Chondrocyte (in vitro differentiated cells): ENCODE measurements at places on chromosomes 2 and 18. TPM values are rescaled to one million over a fixed set of nuclear protein-coding genes. Genes with fewer than 3 reads are reported as not detected.

DNA sequence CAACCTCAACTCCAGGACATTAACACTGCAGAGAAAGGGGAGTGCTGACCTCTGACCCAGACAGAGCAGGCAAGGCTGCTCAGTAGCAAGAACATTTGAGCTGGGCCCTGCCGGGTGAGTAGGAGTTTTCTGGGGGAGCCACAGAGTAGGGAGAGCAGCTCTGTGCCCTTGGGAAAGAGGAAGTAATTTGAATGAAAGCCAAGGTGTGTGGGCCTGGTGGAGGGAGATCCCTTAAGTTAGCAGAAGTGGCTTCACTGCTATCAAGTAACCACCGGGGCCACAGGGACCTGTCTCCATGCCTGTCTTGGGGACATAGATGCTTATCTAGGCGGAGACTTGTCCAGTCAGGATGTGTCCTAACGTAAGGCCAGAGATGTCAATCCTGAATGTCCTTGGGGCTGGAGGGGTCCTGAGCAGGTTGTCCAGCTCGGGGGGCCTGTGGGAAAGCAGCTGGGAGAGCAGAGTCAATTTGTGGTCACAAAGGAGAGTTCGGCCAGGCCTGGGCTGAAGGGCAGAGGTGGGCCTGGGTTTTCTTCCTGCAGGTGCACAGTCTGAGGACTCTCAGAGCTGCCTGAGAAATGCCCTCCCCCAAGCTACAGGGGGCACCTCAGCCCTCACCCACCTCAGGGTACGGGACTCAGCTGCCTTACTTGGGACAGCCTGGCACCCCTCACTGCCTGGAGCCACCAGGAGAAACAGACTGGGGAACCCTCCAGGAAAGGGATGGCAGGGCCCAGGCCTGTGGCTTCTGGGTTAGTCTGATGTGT, 15.0 kb upstream of the OTOF start:
- H3K27me3 ChIP-seq, result peaks cover 9% of the 10 kb centered on the region
- peak; percentile 60 for DNase-seq
- no peaks in the 10 kb centered on the region for H3K4me1 ChIP-seq
- H3K4me3 ChIP-seq, result no peak overlapping the region

GRCh38 chr2:80073134-80073561, 231.4 kb downstream of the LRRTM1 start:
- no peaks in the 10 kb centered on the region for H3K36me3 ChIP-seq
- H3K27me3 ChIP-seq, result peaks cover 17% of the 10 kb centered on the region
- no peak overlapping the region for H3K27ac ChIP-seq
- no peak for DNase-seq
- no peaks in the 10 kb centered on the region for H3K4me1 ChIP-seq
- H3K4me3 ChIP-seq, result no peak overlapping the region

DNA sequence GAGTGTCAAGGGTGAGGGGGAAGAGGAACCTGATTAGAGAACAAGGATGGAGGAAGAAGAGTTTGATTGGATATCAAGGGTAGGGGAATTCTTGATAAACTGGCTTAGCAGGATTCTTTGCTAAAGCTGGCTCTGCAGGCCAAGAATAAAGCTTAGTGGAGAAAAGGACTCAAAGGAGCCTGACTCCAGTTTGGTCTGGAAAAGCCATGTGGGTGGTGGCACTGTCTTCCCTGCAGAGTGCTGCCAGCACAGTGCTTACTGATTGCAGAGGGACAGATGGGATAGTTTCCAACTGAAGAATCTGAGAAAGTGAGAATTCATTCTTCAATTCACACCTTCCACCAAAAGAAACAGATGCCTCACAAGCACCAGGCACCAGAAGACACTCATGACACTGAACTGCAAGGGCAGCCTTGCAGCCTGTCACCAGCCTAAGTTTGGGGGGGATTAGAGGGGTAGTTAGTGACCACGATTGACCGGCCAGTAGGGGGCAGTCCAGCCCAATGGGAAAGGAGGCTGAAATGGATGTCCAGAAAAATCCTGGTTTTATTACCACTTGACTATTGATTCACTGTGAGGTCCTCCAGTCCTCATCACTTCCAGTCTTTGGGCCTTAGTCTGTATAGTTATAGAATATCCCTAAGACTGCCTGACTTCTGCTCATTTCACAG, 334.5 kb downstream of the SMAD2 start:
- H3K4me3 ChIP-seq, result no peak overlapping the region
- no peaks in the 10 kb centered on the region for H3K36me3 ChIP-seq

- DNase-seq, result no peak
- no peak overlapping the region for H3K4me3 ChIP-seq
- H3K27me3 ChIP-seq, result no peaks in the 10 kb centered on the region
- no peaks in the 10 kb centered on the region for H3K36me3 ChIP-seq
Measured at GRCh38 chr2:148530350-148530749, 114.2 kb upstream of the EPC2 start.

GRCh38 chr18:30359521-30359920, 683.0 kb downstream of the DSC3 start:
- H3K4me3 ChIP-seq, result no peak overlapping the region
- H3K36me3 ChIP-seq, result no peaks in the 10 kb centered on the region
- peaks cover 4% of the 10 kb centered on the region for H3K27me3 ChIP-seq
- no peaks in the 10 kb centered on the region for H3K4me1 ChIP-seq
- H3K27ac ChIP-seq, result no peak overlapping the region

- H3K4me3 ChIP-seq, result no peak overlapping the region
- no peaks in the 10 kb centered on the region for H3K36me3 ChIP-seq
- peaks cover 5% of the 10 kb centered on the region for H3K4me1 ChIP-seq
- DNase-seq, result no peak
- no peak overlapping the region for H3K27ac ChIP-seq
- no peaks in the 10 kb centered on the region for H3K27me3 ChIP-seq
Measured at GRCh38 chr18:44238454-44238853, 442.2 kb upstream of the SETBP1 start.

The MMADHC gene
- total RNA-seq, result 90.4 to 95.4 TPM (median 92.8 TPM) in 3 replicates

The ACMSD gene
- not detected in 3 replicates for total RNA-seq
